Activated T-cell treated with anti-CD3 and anti-CD28 coated beads for 48 hours (primary cell): ENCODE measurements at places on chromosomes 13 and 19.

DNA sequence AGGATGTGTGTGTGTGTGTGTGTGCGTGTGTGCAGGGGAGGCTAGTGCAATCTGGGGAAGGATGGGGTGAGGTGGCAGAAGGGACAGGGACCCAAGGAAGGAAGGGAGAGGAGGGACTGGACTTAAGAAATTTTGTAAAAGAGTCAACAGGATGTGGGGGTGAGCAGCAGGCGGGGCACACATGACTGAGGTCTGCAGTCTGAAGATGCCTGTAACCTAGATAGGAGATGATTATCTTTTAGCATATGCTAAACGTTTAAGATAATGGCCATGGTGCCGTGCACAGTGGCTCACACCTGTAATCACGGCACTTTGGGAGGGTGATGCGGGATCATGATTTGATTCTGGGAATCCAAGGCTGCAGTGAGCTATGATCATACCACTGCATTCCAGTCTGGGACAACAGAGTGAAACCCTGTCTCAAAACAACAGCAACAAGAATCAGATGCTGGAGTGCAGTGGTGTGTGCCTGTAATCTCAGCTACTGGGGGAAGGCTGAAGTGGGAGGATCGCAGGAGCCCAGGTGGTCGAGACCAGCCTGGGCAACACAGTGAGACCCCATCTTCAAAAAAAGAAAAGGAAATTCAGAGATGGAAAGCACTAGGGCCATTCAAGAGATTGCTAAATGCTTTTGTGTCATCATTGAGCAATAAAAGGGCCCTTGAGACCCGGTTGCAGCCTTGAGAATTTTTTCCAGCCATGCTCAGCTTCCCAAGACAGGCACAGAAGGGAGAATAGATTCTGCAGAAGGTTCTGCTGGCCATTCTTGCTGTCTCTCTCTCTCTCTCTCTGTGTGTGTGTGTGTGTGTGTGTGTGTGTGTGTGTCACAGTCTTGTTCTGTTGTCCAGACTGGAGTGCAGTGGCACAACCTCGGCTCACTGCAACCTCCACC, 3.8 kb upstream of the ZNF414 start:
- no peak for DNase-seq

- DNase-seq = no peak
These were observed 8.1 kb downstream of the FAM187B start for GRCh38 chr19:35220315-35220921.

GRCh38 chr19:35739275-35740107, 2.8 kb downstream of the IGFLR1 start:
- no peak for DNase-seq

DNA sequence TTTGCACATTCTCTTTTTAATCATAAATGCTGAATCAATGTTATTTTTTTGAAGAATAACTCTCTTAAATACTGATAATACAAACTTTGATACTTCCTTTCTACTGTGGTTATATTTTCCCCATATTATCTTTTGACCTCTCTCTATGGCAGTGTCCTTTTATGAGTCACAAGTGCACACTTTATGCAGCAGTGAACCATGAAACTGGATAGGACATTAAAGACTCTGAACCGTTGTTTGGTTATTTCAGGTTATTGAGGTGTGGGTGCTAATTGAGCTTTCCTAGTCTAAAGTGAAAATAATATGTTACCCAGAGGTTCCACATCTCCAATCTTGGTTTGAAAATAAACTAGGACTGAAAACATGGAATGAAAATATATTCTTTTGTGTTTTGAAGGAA, 71.4 kb downstream of the DGKH start:
- no peak for DNase-seq

GRCh38 chr13:36418022-36418805, 14.1 kb upstream of the CCNA1 start:
- no peak for DNase-seq

DNA sequence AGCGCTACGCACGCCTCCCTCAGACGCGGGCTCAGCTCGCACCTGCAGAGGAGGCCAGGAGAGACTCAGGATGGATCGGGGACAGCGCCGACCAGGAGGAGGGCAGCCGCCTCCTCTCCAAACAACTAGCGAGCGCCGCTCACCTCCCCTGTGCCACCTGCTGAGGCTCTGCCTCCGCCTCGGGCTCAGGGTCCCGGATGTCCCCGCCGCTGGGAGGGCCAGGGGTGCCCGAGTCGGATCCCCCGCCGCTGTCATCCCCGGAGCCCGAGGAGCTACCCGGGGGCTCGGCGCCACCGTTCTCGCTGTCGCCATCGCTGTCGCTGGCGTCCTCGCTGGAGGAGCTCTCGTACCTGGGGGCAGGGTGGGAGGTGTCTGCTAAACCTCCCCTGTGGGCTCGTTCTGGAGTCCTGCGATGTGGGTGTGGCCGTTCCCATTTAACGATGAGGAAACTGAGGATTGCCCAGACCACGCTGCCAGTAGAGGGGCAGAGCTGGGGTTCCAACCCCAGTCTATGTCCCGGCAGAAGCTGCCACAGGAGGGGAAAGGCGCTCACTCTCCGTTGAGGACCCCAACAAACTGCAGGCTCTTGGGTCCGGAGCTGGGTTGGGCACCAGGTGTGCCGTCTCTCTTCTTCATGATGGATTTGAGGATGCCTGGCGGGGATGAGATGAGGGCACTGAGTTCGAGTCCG, 9.2 kb downstream of the KANK3 start:
- no peak for DNase-seq

DNA sequence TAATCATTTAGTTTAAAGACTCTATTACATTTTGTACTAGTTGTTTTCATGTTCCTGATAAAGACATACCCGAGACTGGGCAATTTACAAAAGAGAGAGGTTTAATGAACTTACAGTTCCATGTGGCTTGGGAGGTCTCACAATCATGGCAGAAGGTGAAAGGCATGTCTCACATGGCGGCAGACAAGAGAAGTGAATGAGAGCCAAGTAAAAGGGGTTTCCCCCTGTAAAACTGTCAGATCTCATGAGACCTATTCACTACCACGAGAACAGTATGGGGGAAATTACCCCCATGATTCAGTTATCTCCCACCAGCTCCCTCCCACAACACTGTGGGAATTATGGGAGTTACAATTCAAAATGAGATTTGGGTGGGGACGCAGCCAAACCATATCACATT, 129.2 kb downstream of the PAN3 start:
- DNase-seq = no peak
